ENCODE measurements at places on chromosomes 2 and 18.

DNA sequence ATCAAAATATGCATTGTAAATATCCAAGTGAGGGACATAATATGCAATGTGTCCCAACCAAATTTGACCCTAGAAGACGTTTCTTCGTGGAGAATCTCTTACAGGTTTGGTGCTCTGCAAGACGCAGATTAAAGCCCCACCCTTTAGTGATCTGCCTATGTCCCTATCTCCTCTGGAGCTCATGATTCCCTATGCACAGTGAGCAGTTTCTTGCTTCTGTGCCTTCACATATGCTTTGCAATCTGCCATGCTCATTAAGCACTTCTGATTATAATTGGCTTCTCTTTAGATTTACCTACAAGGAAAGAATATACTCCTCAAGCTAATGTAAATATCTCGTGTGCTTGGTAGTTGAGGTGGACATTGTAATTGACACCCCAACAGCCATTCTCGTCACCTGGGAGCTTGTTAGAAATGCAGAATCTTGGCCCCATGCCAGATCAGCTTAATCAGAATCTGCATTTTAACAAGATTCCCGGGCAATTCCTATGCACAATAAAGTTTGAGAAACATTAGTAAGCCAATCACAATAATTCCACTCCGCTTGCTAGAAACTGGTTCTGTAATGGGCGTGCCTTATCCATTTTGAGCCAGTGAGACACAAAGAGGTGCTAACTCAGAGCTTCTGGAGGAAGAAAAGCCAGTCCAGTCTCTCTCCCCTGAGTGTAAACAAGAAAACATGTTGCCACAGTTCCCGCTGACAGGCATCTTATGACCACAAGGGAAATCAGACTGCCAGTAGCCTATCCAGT, 2.8 kb upstream of the PUM2 start:
- no peak for DNase-seq

GRCh38 chr18:7132356-7133150, 15.0 kb upstream of the LAMA1 start:
- DNase-seq, result no peak

- DNase-seq, result no peak
Measured at GRCh38 chr2:229348128-229348527, 77.0 kb upstream of the PID1 start.

DNA sequence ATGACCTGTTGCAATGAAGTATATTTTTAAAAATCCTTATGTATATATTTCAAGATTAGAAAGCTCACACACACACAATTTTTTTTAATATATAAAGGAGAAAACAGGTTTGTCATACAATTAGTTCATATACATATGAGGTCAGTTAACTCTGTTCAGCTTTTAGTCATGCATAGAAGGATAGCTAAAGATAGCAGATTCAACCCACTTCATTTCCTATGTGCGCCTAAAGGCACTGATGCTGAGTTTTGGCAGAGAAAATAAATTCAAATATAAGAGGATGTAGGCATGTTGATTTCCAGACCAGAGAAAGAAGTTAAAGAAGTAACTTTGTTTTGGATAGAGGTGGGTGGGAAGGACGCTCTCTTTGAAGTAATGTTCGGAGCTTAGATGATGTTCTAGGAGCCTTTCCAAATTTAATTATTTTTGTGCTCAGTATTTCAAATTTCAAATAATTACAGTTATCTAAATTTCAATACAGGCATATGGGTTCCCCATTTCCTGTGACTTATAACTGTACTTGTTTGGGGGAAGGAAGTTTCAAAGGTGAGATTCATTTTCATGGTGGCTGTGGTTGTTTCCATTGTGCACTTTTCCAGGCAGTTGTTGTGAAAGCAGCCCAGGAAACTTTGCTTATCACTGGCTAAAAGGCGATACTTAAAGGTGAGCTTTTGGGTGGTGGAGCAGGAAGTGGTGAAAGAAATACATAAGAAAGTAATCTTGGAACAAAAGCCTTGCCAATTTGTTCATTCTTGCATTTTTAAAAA, 523.4 kb upstream of the FANCL start:
- DNase-seq, result no peak

DNA sequence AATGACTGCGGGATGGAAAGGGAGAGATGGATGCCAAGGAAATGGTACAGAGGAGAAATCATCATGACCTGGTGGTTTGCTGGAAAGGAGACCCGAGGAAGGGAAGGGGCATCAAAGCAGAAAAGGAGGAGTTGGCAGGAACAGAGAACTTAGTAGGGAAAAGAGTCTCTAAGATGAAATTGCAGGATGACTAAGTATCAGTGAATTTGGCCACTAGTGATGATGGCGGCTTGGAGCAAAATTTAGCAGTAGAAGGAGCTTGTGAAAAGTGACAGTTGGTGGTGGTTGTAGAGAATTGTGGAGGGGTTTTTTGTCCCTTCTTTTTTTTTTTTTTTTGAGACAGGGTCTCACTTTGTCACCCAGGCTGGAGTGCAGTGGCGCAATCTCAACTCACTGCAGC, 10.1 kb downstream of the METAP1D start:
- DNase-seq, result no peak

GRCh38 chr2:64328756-64329155, 125.2 kb upstream of the LGALSL start:
- no peak for DNase-seq

DNA sequence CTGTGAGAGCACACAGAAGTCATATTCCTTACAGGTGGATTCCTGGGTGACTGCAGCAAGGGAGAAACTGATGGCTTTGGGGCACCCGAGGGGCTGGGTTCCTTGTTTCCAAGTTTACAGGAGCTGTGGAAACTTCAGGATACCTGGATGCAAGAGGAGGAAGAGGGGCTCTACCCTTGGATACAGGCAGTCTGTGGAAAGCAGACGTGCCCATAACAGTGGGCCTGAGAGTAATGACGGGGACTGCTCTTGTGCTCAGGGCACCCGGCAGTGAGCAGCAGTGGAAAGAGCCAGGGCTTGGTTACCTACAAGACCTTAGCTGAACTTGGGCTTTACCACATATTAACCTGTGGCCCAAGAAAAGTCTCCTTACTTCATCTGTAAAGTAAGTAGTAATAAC, 102.2 kb upstream of the TGFA start:
- DNase-seq, result no peak

GRCh38 chr2:65613968-65614555, 181.7 kb upstream of the SPRED2 start:
- no peak for DNase-seq

- no peak for DNase-seq
Measured at GRCh38 chr2:105952131-105952530, 207.4 kb downstream of the NCK2 start.

DNA sequence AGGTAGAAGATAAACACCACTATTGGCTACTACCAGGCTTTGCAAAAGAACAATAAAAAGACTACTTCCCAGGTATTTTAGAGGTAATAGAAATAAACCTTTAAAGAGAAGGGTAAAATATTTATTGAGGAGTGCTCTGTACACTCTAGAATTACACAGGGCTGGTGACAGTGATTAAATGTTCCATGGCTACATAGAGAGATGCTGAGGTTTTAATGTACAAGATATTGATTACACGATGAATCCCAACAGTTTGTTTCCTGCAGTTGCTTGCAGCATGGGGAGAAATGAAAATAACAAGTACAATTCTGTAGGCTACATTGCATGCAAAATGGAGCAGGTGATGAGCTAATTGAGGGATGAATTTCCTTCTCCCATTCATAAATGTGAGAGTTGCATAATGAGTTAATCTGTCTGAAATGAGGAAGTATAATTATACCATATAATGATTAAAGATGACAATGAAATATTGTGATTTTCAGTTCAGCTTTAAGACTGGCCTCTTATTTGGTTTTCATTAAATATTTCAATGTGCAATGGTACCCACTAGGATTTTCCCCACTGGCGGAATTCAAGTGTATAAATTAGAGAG, 266.1 kb downstream of the SOCS6 start:
- no peak for DNase-seq

DNA sequence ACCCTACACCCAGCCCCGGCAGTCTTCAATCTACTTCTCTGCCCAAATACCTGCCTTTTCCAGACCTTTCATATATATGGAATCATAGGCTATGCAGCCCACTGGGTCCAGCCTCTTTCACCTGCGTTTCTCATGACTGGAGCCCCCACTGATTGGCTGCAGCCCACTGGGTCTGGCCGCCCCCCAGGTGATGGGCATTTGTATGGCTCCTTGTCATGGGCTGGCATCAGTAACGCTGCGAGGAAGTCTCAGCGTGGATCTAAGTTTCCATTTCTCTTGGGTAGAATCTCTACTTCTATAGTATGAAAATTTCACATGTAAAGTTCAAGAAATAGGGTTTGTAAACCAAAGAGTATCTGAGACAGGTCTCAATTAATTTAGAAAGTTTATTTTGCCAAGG, 281.9 kb downstream of the NDUFA10 start:
- DNase-seq, result no peak

DNA sequence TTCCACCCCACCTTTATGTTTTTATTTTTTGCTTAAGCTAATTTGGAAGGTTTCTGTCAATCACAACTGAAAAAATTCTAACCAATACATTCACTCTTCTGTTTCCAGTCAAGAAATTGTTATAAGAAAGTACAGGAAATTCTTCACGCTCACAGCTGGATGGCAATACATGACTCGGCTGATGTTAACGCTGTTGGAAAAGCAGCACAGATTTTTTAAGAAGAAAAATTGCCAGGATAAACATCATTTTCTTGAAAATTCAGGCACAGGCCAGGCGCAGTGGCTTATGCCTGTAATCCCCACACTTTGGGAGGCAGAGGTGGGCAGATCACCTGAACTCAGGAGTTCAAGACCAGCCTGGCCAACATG, 46.1 kb downstream of the STPG4 start:
- DNase-seq, result no peak

- no peak for DNase-seq
Measured at GRCh38 chr18:8942909-8943545, 159.5 kb upstream of the NDUFV2 start.

All from HT-29 (cell line).